Hypothalamus (tissue), 51 donors: ENCODE measurements at places on chromosomes 7 and 10.
A peak's percentile ranks its signal among the peaks of the same experiment; 100 is the strongest.

DNA sequence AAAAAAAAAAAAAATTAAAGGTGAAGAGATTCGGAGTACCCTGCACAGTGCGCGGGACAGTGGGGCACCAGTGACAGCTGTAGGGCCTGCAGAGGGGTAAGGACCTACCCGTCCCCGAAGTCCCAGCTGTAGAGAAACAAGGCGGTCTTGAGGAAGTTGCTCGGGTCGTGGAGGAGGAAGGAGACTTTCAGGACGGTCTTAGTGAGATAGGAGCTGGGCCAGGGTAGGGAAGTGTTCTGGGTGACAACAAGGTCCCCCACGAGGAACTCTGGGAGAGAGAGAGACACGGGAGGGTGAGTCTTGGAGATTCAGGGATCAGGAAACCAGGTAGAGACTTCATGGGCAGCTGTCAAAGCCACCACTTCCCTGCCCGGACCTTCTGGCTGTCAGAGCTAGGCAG, 9.7 kb downstream of the TMEM130 start:
- DNase-seq: no peak

DNA sequence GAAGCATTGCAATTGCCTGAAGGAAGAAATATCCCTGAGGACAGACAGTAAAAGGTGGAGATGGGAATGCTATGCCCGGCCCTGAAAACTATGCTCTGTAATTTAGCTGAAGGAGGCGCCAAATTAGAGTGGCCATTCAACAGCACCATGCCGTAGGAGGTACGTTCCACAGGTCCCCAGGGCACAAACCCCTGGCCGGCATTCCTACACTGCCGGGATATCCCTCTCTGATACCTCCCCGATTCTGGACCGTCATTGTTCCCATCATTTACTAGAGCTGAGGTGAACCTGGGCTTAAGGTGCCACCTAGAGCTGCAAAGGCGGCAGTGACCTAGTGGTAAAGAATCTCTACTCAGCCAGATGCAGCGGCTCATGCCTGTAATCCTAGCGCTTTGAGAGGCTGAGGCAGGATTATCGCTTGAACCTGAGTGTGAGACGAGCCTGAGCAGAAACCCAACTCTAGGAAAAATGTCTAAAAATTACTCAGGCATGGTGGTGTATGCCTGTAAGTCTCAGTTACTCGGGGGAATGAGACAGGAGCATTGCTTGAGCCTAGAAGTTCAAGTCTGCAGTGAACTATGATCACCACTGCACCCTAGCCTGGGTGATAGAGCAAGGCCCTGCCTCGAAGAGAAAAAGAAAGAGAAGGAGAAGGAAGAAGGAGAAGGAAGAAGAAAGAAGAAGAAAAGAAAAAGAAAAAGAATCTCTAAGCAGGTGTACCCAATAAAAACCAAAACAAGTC, 53.0 kb upstream of the TNKS2 start:
- no peak for DNase-seq

- DNase-seq: no peak
Observed at GRCh38 chr7:8386926-8387550, 46.4 kb upstream of the NXPH1 start.

DNA sequence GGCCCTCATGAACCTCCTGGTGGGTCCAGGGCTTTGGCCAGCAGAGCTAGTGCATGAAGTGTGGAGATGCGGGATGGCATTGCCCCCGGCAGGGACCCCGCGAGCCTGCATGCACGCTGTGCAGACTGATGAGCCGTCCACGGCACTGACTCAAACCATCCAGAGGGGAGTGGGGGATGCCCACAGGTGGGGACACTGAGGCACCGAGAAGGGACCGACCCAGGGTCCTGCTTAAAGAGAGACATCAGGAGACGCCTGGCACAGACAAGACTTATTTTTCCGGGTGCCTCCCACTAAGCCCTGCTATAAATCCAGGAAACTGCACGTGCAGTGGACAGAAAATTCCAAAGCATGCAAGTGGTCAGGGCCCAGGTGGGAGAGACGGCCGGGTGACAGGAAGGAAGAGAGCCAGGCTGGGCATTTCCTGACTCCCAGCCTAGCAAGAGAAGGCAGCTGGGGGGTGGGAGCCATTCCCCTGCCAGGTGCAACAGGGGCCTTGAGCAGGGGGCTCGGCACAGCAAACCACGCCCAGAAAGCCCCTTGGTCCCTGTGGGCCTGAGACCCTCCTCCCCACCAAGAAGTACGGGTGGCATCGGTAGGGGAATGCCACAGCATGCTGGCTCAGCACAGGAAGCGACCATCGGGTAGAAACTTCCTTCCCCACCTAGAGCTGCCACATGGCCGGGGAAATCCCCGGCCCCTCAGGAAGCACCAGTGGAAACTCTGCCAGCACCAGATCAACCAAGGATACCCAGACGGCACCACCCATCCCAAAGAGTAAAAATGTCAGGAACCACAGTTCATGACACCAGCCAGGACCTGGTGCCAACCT, 91.5 kb downstream of the FOXL3 start:
- no peak for DNase-seq

DNA sequence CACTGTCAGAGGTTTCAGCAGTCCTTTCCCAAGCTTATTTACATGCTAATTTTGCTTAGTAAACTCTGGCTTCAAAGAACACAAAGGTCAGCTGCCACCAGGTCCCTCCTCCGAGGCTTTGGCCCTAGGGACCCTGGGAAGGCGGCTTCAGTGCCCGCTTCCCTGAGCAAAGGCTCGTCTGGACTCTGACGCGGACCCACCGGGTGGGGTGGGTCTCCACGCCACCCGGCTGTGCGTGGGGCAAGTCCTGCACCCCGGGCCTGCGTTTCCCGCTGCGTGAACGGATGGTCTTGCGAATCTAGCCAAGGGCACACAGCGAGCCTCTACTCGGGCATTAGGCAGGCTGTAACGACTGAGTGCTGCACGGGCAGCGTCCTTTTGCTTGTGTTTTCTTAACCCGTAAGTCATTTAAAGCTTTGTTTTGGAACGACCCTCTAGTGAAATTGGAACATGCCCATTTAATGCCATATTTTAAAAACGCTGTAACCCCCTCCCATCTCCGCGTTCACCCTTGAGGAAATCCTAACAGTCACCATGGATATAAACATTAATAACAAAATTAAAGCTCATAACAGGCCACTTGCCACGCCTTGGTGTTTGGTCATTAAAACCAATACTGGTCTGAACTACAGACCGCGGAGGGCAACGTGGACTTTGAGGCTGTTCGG, 828 bp downstream of the BNIP3 start:
- DNase-seq: no peak

DNA sequence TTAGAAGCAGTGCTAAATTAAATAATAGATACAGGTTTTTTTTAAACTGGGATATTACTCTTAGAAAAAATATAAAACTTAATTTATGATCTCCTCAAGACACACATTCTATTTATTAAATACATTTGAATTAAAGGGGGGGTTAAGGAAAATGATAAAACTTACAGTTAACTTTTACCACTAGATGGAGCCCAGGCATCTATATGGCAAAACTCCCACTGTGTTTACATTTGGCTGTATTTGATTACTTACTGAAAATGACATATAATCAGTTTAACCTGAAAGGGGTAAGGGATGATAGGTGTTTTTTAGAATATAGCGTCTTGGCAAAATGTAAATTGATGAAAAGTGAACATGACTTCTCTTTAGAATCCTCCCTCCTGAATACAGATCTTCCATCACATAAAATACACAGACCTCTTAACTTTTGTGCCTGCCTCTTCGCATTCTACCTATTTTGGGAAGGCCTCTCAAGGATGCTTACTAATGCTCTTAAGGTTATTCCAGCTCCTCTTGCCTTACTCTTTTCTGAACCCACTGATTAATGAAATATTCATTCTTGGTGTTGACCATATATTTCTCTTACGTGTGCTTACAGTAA, 235.7 kb downstream of the AGMO start:
- no peak for DNase-seq

DNA sequence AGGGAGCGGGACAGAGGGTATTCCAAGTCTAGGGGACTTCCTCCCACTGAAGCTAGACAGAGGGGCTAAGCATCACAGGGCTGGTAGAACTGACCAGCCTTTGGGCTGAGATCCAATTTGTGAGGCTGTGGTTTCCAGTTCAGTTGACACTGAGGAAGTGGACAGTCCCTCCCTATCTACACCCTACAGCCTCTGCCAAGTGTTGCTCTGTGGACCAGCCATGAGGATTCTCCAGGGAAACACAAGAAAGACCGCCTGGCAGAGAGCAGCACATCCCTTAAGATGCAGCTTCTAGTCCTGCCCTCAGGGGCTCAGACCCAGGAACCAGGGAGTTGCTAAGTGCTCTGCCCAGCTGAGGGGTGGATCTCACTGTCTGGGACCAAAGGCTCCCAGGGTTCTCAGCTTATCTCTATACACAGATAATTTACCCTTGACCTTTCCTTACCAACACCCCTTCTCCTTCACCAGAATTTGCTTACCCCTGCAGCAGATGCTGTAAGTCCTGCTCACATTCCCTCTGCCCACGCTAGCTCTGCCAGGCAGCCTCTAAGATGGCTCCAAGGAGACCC, 252.0 kb downstream of the SKIDA1 start:
- no peak for DNase-seq

DNA sequence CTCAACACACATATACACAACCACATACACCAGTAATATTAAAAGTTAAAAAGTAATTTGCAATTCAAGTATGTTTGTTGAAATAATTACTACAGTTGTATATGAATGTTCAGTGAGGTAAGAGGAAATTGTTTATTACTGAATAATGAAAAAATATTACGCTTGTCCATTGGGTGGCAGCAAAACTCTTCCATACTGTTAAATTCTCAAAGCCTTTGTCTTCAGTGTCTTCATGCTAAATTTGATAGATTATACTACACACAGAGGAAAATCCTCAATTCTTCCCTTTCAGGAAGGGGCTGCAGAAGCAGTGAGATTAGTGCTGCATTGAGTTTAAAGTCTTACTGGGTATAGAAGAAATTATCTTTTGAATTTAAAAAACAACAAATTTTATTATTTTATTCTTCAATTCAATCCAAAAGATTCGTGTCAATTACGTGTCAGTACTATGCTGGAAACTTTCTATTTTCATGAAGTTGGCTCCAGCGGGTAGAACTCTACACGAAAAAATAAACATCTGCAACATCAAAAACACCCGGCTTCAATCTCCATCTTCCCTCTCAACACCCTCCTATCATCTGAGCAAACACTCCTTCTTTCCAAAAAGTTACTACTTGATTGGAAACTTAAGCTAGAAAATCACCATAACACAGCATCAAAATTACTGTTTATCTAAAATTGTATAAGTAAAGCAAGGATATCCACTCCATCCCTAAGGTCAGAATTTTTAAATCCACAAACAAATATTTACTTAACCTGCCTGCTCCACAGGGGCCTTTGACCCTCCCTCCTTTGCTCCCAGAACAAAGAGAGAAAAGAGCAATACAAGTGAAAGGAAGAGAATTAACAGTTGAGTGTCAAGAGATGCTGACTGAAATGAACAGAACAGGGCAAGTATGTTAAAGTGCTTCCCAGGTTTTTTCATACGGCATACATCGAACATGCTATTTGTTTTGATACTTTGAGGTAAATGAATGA, 37.0 kb upstream of the TES start:
- DNase-seq: no peak

DNA sequence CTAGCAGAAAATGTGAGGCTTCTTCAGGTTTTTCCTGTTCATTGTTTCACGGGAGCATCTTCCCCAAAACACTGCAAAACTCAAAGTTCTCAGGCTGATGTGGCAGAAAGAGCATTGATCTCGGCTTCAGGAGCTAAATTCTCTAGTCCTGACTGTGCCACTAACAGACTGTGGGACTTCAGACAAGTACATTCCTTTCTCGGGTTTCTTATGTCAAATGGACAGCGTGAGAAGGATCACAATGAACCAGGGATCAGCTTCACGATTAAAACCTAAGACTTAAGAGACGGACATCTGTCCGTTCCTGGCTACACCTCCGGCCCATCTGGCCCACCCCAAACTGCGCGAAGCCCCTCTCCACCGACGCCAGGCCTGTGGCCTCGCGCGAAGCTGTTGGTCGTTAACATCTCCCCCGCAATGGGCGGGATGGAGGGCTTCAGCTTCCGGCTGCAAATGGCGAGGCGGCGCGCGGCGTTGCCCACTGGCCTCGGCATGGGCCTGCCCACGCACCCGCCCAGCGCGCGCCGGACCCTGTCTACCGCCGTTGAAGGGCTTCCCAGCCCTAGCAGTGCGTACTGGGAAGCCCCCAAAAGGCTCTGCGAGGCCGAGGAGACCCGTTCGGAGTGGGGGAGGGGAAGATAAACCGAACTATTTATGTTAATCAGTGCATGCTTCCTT, 549 bp upstream of the DDX50 start:
- DNase-seq: peak; percentile 92

GRCh38 chr10:6200734-6201515, 1.8 kb upstream of the PFKFB3 start:
- no peak for DNase-seq

- DNase-seq: no peak
Observed at GRCh38 chr7:154943906-154944305, 59.0 kb downstream of the PAXIP1 start.

DNA sequence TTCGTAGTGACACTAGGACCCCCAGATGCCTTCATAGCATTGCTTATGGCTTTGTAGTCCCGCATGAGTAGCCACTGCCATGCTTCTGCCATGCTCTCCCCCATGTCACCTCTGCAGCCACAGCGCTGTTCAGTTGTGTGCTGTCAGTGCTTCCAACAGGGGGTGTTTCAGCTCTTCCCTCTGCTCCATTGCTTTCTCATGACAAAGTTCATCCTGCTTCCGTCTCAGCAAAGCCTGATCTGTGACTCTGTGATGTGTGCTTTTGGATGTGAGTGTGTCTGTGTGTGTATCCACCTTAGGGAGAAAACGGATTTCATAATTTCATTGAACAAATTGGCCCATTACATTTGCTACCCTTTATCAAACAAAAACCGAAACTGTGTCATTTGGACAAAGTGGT, 134.9 kb upstream of the SAMD8 start:
- DNase-seq: no peak

GRCh38 chr10:31374146-31374696, 55.2 kb downstream of the ZEB1 start:
- no peak for DNase-seq

DNA sequence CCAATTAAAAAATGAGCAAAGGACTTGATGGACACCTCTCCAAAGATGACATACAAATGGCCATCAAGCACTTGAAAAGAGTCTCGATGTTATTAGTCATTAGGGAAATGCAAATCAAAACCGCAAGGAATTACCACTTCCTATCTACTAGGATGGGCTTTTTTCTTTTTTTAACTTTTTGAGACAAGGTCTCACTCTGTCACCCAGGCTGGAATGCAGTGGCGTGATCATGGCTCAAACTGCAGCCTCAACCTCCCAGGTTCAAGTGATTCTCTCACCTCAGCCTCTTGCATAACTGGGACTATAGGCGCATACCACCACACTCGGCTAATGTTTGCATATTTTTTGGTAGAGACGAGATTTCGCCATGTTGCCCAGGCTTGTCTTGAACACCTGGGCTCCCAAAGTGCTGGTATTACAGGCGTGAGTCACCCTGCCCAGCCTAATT, 13.6 kb downstream of the NKX1-2 start:
- no peak for DNase-seq
